Stimulated activated CD4-positive, alpha-beta T cell treated with anti-CD3 and anti-CD28 coated beads, TNF-alpha, amount 100 ng/mL, for 1 hour (primary cell): ENCODE measurements at places on chromosomes 5 and 9.

- peak; percentile 6 for DNase-seq
These were observed 9.9 kb upstream of the FBP2 start for GRCh38 chr9:94603259-94604160.

GRCh38 chr9:81673310-81673709, 16.0 kb downstream of the TLE1 start:
- no peak for DNase-seq

- DNase-seq = no peak
These were observed 15.8 kb downstream of the CNTFR start for GRCh38 chr9:34573599-34574325.

DNA sequence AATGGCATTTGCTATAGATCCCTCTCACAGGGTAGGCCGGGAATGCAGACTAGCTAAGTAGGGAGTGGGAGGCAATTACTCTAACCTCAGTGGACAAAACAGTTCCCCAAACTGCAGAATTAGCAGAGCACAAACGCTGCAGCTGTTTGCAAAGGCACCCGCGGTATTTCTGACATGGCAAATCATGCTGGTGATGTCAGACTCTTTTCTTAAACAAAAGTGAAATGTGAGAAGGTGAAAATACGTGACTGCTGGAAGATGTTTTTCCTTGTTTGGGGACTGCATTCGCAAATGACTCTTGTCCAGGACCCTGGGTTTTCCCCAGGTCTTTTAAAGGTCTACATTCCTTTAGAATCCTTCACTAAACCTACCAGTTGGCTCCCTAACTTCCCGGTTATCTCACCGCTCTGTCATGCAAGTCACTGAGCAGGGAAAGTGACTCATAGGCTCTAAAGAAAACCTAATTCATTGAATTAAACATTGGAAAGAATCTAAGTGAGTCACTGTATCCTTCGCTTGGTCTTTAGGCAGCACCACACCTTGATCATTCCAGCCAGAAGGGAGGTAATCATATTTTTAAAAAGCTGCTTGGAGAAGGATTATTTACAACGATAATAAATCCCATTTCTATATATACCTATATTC, 91.5 kb upstream of the DNAH5 start:
- DNase-seq = no peak

GRCh38 chr5:88474574-88474973, 205.9 kb upstream of the TMEM161B start:
- DNase-seq = no peak
